ENCODE measurements at places on chromosomes 3 and 15. TPM values are rescaled to one million over a fixed set of nuclear protein-coding genes. Genes with fewer than 3 reads are reported as not detected.

- no peaks in the 10 kb centered on the region for H3K36me3 ChIP-seq
- H3K27ac ChIP-seq, result no peak overlapping the region
- H3K4me3 ChIP-seq, result no peak overlapping the region
- no peaks in the 10 kb centered on the region for H3K27me3 ChIP-seq
- DNase-seq, result no peak
Measured at GRCh38 chr3:52915294-52915693, 17.9 kb upstream of the STIMATE start.

GRCh38 chr15:27254055-27254454, 283.1 kb downstream of the GABRG3 start:
- no peak overlapping the region for H3K27ac ChIP-seq
- H3K4me1 ChIP-seq, result no peaks in the 10 kb centered on the region
- H3K27me3 ChIP-seq, result no peaks in the 10 kb centered on the region
- no peaks in the 10 kb centered on the region for H3K36me3 ChIP-seq
- no peak overlapping the region for H3K4me3 ChIP-seq

- H3K36me3 ChIP-seq, result no peaks in the 10 kb centered on the region
- H3K27ac ChIP-seq, result no peak overlapping the region
- H3K27me3 ChIP-seq, result no peaks in the 10 kb centered on the region
- no peak overlapping the region for H3K4me3 ChIP-seq
- peaks cover 28% of the 10 kb centered on the region for H3K4me1 ChIP-seq
Measured at GRCh38 chr3:94303266-94303665, 240.4 kb downstream of the NSUN3 start.

DNA sequence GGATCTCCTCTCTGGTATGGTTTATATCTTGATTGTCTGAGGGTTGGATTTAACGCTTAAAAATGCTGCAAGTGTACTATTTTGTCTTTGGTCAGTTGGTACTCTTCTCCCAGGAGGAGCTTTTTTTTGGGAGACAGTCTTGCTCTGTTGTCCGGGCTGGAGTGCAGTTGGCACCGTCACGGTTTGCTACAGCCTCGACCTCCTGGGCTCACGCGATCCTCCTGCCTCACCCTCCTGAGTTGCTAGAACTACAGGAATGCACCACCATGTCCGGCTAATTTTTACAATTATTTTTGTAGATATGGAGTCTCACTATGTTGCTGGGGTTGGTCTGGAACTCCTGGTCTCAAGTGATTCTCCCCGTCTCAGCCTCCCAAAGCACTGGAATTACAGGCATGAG, 89.5 kb downstream of the FNDC3B start:
- H3K4me3 ChIP-seq, result no peak overlapping the region
- peak overlapping the region; percentile 72 for H3K27ac ChIP-seq
- H3K36me3 ChIP-seq, result no peaks in the 10 kb centered on the region
- no peak for DNase-seq
- peaks cover 55% of the 10 kb centered on the region for H3K4me1 ChIP-seq

DNA sequence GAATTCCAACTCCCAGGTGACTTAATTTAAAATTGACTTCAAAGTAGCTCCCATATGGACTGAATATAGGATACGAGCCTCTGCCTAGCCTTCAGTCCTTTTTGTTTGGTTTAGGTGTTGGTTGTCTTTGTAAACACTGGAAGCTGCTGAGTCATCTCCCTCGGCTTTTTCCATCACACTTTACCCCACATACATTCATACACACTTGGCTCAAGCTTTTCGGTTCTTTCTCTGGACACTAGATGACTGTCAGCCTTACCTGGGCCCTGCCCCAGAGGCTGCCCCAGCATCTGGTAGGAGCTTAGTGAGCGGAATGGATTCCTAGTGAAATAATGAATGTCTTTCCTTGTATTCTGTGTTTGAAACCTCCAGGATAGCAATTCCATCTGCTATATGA, 201.5 kb upstream of the IL12A start:
- no peaks in the 10 kb centered on the region for H3K36me3 ChIP-seq
- H3K4me1 ChIP-seq, result peaks cover 69% of the 10 kb centered on the region
- no peaks in the 10 kb centered on the region for H3K27me3 ChIP-seq
- H3K27ac ChIP-seq, result peak overlapping the region; percentile 83

- no peaks in the 10 kb centered on the region for H3K4me1 ChIP-seq
- no peaks in the 10 kb centered on the region for H3K36me3 ChIP-seq
- H3K27ac ChIP-seq, result no peak overlapping the region
- DNase-seq, result no peak
- H3K27me3 ChIP-seq, result no peaks in the 10 kb centered on the region
- H3K4me3 ChIP-seq, result no peak overlapping the region
Measured at GRCh38 chr15:35626571-35627318, 80.8 kb upstream of the DPH6 start.

GRCh38 chr15:43943511-43943910, 116.7 kb downstream of the WDR76 start:
- DNase-seq, result no peak
- no peak overlapping the region for H3K4me3 ChIP-seq
- no peak overlapping the region for H3K27ac ChIP-seq

DNA sequence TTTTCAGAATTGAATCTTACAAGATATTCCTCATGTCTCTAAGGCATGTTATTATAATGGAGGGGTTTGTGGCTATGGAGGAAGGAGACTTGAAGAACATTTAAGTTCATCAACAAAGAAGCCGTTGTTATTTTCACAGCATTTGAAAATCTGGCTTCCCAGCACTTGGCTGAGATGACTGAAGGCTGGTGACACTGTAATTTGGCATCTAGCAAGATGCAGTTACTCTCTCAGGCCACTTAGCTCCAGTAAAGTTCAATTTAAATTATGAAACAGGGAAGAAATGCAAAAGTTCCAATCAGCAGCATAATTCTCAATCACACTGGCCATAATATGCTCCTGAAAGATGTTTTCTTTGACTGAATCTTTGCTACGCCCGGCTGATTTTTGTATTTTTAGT, 139.4 kb upstream of the NUDT16 start:
- H3K27me3 ChIP-seq, result no peaks in the 10 kb centered on the region
- no peak for DNase-seq
- no peaks in the 10 kb centered on the region for H3K4me1 ChIP-seq
- H3K4me3 ChIP-seq, result no peak overlapping the region

- DNase-seq, result no peak
- H3K27ac ChIP-seq, result no peak overlapping the region
- no peaks in the 10 kb centered on the region for H3K4me1 ChIP-seq
- H3K36me3 ChIP-seq, result no peaks in the 10 kb centered on the region
- no peak overlapping the region for H3K4me3 ChIP-seq
- peaks cover 36% of the 10 kb centered on the region for H3K27me3 ChIP-seq
Measured at GRCh38 chr3:9553948-9554513, 409 bp upstream of the LHFPL4 start.

GRCh38 chr3:12893247-12893646, 51.9 kb upstream of the RPL32 start:
- H3K36me3 ChIP-seq, result no peaks in the 10 kb centered on the region
- no peak for DNase-seq
- no peak overlapping the region for H3K27ac ChIP-seq
- H3K4me3 ChIP-seq, result no peak overlapping the region

DNA sequence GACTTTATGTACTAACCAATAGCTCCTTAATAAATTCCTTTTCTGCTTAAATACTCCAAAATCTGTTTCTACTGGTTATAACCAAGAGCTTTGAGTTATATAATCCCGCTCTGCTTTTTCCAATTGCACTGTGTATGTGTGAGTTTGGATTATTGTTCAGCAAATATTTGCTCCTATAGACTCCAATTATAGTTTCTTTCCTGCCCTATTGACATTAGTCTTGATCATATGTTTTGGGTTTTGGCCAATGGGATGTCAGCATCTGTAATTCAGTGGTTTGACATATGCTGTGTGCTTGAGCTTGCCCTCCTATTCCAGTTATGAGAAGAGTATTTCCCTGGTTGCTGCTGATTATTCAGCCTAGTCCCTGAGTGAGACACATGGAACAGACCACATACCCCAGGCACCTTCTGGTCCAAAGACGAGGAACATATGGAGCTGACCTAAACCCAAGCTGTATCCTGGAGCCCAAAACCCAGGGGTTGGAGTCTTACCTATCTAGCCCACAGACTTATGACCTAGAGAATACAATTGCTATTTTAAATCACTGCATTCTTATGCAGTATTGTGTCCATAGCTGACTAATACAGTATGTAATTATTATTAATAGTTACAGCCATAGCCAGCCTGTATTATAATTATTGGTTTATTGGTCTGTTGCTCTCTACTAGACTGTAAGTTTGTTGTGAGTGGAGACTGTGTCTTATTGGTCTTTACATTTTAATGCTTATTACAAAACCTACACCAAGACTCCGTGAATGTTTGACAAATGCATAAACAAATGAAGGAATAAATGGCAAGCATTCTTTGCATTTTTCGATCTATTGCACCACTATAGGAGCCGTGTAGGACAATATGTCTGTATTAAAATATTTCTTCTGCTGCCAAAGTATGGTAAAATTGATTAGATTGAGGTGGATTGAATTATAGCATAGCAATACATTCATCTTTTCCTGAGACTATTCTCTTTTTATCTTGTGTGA, 11.7 kb upstream of the ZNF280D start:
- no peak overlapping the region for H3K4me3 ChIP-seq
- no peaks in the 10 kb centered on the region for H3K36me3 ChIP-seq
- H3K27me3 ChIP-seq, result no peaks in the 10 kb centered on the region
- H3K4me1 ChIP-seq, result no peaks in the 10 kb centered on the region
- no peak overlapping the region for H3K27ac ChIP-seq
- no peak for DNase-seq

DNA sequence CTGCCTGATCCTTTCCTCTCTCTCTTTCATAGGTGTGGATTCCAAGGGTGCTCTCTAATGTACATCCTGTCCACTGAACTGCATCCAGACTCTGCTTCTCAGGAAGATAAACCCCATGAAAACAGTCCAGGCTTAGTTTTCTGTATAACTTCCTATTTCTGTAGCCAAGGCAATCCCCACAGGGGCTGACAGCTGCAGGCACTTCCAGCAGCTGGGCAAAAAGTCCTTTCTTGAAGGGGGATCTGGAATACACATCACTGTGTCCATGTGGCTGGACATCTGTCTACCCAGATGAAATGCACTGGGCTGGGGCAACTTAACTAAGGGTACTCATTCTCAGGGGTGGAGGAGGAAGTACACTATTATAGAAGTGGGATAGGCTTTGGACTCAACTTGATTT, 72.2 kb downstream of the NR1D2 start:
- H3K4me3 ChIP-seq, result no peak overlapping the region
- DNase-seq, result no peak
- H3K36me3 ChIP-seq, result no peaks in the 10 kb centered on the region
- H3K4me1 ChIP-seq, result no peaks in the 10 kb centered on the region

DNA sequence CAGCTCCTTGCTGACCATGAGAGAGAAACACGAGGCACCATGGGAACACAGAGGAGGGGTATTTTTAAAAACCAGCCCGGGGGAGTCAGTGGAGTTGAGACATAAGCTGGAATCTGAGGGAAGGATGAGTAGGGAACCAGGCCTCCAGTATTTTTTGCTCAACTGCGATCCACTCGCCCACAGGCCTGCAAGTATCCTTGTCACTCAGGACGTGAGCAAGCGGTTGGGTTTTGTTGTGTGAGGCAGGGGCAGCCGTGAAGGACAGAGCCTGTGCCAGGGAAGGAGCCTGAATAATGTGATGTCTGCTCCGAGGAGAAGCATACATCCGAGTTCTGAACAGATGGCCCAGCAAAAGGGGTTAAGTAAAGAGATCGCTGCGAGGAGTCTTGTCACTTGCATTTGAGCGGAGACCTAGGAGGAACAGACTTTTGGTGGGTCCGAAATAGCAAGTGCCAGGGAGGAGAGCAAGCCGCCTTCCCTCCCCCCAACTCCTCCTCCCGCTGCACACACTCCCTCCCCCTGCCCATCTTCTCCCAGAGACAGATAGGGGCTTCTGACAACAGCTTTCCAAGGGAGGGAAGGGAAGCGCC, 20.4 kb upstream of the NTRK3 start:
- no peak overlapping the region for H3K4me3 ChIP-seq
- DNase-seq, result no peak

DNA sequence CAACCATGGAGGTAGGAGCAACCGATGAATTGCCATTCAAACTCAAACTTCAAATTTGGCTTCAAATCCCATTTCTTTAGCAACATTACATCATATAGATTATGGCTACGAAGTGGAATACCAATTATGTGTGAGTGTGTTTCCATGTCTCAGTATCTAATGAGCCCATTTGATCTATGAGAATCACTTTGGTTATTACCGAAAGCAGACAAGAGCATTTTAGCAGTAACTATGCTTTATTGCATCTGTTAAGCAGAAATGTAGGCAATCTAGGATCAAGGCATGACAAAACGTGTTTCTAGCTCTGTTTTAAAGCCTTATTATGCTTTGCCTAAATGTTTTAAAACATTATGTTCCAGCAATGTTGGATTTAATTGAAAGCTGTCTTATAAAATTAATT, 581.9 kb upstream of the TGFBR2 start:
- H3K27me3 ChIP-seq, result no peaks in the 10 kb centered on the region
- H3K27ac ChIP-seq, result no peak overlapping the region
- no peaks in the 10 kb centered on the region for H3K4me1 ChIP-seq
- DNase-seq, result no peak
- no peak overlapping the region for H3K4me3 ChIP-seq
- no peaks in the 10 kb centered on the region for H3K36me3 ChIP-seq

- no peak overlapping the region for H3K27ac ChIP-seq
- H3K4me3 ChIP-seq, result no peak overlapping the region
- H3K27me3 ChIP-seq, result no peaks in the 10 kb centered on the region
- H3K36me3 ChIP-seq, result no peaks in the 10 kb centered on the region
Measured at GRCh38 chr3:38219609-38220197, 45.9 kb upstream of the SLC22A13 start.

GRCh38 chr3:135803028-135803692, 162.4 kb upstream of the PPP2R3A start:
- no peaks in the 10 kb centered on the region for H3K36me3 ChIP-seq
- no peak for DNase-seq
- H3K4me1 ChIP-seq, result no peaks in the 10 kb centered on the region

DNA sequence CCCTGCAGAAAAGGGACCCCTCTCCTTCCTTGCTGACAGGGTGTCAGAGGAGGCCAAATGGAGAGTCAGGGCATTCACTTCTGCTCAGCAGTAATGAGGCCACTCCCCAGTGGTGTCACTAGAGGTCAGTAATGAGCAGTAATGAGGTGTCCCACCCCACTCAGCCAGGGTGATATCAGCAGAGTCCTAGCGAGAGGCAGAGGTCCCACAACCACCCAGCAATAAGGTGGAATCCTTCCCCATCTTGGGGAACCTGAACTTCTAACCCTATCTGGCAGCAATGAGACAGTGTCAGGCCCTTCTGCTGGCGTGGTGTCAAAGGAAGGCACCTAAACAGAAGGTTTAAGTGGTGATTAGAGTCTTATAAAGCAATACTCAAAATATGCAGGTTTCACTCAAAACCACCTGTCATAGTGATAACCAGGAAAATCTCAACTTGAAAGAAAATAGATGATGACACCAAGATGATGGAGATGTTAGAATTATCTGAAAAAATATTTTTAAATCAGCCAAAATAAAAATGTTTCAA, 12.9 kb downstream of the OCA2 start:
- H3K4me1 ChIP-seq, result peaks cover 11% of the 10 kb centered on the region
- peak; percentile 80 for DNase-seq
- no peak overlapping the region for H3K27ac ChIP-seq
- no peaks in the 10 kb centered on the region for H3K36me3 ChIP-seq

- H3K27ac ChIP-seq, result no peak overlapping the region
- DNase-seq, result no peak
- no peaks in the 10 kb centered on the region for H3K36me3 ChIP-seq
Measured at GRCh38 chr15:87682527-87682926, 574.0 kb downstream of the NTRK3 start.

Gene ERICH6
- total RNA-seq, result not detected

Gene BTBD1
- total RNA-seq, result 93.0 TPM

Gene PLCD1
- 22.6 TPM for total RNA-seq

Data from hepatocyte (in vitro differentiated cells).